NCI-H1694 (cell line): ENCODE measurements at places on chromosomes 6 and 20.

- no peak for DNase-seq
Observed at GRCh38 chr6:89257346-89257745, 40.2 kb upstream of the GABRR1 start.

GRCh38 chr6:158268361-158269147, 43.7 kb upstream of the TULP4 start:
- no peak for DNase-seq

DNA sequence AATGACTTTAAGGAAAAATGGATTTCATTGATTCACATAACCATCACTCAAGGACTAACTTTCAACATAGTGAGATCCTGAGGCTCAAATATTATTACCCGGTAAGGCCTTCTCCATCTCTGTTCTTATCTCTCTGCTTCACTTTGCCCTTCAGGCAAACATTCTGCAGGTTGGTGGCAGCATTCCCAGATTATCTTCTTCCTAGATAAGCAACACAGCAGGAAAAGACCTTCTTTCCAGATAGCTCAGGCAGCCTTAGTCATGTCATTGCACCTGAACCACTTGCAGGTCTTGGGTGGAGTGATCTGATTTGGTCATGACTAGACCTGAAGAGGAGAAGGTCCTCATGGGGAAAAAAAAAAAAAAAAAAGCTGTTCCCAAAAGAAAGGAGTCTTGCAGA, 5.3 kb upstream of the HIVEP2 start:
- no peak for DNase-seq

- DNase-seq = no peak
Observed at GRCh38 chr6:15602154-15602553, 60.7 kb downstream of the DTNBP1 start.

DNA sequence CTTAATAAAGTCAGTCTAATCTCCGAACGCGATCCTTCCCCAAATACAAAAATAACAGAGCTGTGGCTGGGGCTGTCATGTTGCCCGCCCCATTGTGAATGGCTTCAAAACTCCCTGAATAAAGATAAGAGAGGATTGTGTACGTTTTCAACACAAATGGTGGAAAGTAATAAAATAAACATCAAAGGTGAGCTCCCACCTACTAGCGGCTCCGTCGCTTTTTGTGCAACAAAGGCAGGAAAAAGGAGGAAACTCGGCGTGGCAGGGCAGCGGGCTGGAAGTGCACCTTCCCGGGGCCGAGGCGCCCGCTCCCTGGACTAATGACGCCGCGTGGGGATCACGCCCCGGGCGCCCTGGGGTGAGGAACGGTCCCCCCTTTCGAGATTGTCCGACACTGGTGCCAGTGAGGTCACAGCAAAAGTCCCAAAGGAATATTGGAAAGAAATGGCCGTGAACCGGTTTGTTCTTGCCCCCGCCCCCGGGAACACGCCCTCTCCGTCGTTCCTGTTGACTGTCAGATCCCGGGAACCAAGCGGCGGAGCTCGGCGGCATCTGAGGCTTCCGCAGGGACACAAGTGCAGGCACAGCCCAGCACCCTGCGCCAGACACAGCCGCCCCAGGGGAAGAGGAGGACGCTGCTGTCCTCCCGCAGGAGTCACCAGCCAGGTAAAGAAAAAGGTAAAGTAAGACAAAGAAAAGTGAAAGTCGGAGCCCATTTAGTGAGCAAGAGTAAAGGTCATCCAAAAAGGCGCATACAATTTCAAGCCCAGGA, 1.1 kb upstream of the FOXQ1 start:
- no peak for DNase-seq

- DNase-seq = no peak
Observed at GRCh38 chr6:52661551-52661950, 9.4 kb upstream of the TMEM14A start.

DNA sequence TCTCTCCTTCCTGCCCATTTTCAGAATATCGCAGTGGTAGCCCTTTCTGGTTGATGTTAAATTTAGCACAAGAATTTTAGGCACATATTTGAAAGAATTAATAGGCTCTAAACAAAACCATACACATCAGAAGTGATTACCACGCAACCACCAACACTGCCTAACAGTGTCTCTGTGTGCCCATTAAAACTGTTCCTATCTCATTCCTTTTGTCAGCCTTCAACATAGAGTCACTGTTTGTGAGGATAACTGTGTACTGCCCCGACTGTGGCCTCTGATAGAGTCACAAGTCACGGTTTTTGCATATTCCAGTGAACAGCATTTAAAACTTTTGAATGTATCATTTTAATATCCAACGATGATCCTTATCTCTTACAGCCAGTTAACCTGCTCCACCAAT, 116.8 kb upstream of the TNFAIP3 start:
- DNase-seq = no peak

GRCh38 chr6:10531503-10531902, 10.4 kb downstream of the GCNT2 start:
- no peak for DNase-seq

DNA sequence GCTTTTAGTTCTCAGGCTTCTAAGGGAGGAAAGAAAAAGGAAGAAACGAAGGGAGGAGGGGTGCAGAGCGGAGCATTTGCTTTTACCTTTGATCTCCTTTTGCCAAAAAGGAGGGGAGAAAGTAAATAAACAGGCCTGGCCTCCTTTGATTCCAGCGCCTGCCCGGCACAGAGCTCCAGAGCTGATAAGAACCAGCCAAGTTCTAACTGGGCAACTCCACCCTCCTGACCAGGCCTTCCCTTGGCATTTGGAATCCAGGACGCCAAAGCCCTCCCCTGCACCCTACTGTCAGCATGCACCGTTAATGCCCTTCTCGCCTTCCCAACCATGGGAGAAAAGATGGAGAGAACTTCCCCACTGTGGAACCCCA, 120.8 kb upstream of the PTPN1 start:
- DNase-seq = no peak

GRCh38 chr20:33282196-33282934, 649 bp upstream of the BPIFB1 start:
- no peak for DNase-seq

- no peak for DNase-seq
Observed at GRCh38 chr6:157075549-157076450, 247.5 kb downstream of the TMEM242 start.

GRCh38 chr20:44073011-44073674, 113.8 kb downstream of the JPH2 start:
- no peak for DNase-seq

GRCh38 chr20:58366866-58367265, 22.2 kb upstream of the VAPB start:
- DNase-seq = no peak

- no peak for DNase-seq
Observed at GRCh38 chr6:93474733-93475179, 55.4 kb upstream of the EPHA7 start.

DNA sequence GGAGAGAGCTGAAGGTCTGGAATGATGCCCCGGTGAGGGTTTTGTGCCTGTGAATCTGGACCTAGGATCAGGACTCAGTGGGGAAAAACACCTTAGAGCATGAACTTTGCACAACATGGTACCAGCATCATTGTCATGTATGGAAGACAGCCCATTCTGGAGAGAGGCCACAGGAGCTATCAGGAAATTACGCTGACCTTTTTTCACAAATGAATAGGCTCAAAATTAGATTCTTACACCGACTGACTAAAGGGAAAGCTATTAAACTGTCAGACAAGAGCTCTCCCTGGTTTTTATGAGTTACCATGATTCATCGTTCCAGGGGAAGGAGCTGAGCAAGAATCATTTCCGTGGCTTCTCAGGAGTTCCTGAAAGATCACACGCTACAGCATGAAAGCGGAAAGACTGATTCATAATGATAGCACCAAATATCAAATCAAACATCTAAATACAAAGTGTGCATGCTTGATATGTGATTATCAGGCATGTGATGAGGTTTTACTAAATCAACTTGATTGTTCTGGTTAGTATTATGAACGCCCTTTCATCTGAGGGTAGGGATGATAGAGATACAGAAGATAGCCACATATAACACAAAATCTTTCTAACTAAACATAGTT, 224.9 kb upstream of the SMLR1 start:
- DNase-seq = no peak

DNA sequence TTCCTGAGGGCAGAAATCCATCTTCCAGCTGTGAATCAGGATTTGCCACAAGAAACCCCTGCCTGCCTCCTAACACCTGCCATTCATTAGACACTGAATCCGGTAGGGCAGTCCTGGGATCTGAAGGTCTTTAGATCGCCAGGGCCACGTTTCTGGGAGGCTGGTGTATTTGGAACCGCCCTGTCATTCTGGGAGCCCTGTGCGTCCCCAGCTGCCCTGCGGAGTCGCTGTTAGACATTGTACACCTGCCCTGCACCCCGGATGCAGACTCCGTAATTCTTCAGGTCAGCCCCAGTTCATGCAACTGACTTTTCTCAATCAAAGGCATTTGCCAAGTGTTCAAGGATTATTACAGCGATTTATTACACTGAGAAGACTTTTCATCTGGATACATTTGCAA, 193.2 kb downstream of the TBC1D7 start:
- no peak for DNase-seq

- no peak for DNase-seq
Observed at GRCh38 chr6:123168466-123168865, 172.4 kb downstream of the CLVS2 start.

DNA sequence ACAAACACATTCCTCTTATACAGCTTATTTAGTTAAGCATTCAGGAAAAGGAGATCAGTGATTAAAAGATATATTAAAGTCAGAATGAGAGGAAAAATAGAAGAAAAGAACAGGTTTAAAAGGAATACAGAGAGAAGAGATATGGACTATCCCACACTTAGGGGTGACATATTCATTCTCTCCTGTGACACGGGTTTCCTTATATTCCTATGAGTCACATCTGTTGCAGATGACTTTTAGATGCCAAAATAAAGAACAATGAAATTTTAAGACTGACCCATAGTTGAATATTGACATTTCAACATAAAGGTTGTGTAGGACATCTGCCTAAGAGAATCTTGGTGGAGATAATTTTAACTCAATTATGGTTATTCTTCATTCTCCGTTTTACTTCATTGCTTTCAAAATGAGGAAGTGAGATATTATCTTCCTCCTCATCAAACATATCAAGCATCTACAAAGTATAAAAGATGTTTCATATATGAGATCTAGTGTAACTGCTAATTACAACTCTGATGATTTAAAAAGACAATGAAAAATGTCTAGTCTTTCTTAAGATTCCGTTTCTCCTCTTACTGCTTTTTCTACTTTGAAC, 1336.7 kb upstream of the CITED2 start:
- DNase-seq = no peak

GRCh38 chr6:68082086-68082485, 553.0 kb upstream of the ADGRB3 start:
- DNase-seq = no peak

DNA sequence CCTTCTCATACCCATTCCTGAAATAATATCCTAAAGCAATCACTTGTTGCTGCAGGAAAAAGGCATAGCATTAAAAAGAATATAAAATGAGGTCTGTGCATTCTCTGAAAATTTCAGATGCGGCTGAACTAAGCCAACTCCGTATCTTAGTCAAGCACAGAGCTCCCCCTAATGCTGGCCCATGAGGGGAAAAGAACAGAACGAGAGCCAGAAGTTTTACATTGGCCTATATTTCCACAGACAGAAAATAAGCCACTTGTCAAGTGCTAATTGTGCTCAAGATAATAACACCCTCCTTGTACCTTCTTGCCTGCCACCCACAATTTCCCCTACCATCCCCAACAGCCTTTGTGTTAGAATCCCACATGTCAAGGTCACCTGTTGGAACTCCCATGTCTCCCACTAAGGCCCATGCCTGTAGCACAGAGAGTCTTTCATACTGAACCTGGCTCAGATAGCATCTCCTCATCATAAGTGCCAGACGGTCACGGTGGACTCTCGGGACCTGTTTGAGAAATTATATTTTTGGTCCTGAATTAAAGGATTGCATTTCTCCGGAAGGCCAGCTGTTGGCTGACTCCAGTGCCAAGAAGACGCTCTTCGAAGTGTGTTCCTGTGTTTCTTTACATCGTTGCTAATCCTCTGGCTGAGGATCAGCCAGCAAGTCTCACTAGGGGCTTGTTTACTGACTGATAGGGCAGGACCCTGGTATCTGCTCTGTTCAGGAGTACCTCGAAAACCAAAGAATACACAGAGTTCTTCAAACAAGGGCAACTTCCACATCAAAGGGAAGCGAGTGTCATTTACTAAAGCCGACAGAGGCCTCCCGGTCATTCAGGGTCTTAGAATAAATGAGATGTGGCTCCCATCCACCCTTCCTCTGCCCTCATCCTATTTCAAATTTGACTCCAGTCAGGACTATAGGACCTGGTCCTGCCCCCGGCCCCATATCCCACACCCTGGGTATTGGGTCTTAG, 183.4 kb upstream of the FBXL4 start:
- DNase-seq = no peak

GRCh38 chr6:108074057-108074358, 533 bp downstream of the OSTM1 start:
- no peak for DNase-seq

GRCh38 chr20:44566018-44566417, 16.4 kb upstream of the PKIG start:
- no peak for DNase-seq

DNA sequence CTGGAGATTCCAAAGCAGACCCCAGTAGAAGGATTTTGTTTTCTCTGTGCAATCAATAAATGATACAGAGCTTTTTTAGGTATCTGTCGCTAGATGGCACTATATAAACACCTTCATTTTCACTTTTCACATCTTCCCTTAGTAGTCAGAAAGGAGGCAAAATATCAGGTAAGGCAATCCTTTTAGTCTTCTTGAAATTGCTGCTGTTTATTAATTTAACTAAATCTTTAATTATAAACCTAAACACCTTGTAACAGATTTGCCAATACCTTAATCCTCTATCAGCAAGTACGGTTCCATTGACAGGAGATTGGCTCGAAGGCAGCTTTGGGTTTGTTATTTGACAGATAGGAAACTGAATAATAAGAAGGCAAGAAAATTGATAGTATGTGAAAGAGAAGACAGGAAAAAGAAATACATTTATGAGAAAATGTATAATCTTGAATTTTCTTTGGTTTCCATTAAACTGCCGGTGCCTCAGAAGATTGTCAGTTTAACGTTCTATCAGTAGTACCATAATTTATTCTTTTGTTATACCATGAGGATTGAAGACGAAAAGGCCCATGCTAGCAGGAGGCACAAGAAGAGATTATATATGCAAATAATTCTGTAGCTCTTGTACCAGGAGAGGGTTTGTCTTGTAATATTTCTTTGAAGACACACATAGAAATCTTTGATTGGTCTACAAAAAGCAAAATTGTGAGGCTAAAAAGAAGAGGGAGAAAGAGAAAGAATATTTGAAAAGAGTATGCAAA, 23.5 kb upstream of the IBTK start:
- DNase-seq = no peak

DNA sequence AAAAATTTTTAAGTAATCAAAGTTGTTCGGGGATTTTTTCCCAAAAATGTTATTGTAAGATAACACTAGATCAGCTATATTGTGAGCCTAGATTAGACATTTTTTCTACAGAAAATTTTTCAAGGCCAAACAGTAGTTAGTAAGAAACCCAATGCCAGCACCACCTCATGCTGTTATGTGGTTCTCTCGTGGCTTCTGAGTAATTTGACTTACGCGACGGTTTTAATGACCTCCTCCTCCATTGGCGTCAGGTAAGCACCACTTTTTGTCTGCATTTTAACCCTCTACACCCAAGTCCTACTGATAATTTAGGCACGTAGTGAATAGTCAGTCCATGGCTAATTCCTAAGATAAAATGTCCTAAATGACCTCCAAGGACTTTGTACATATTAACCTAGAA, 9.7 kb downstream of the RPS6KA2 start:
- DNase-seq = no peak

- DNase-seq = no peak
Observed at GRCh38 chr6:99606656-99607415, at the start of gene PRDM13. Gene PRDM13 (plus strand): TSS chr6:99606833. CDS start chr6:99607035, 202 bp downstream.

GRCh38 chr6:168990019-168990751, 263.5 kb downstream of the THBS2 start:
- no peak for DNase-seq
